ENCODE measurements at places on chromosomes 16 and 17.

GRCh38 chr17:43018932-43019331 is 3.3 kb downstream of the VAT1 start:
- no peak for DNase-seq

DNA sequence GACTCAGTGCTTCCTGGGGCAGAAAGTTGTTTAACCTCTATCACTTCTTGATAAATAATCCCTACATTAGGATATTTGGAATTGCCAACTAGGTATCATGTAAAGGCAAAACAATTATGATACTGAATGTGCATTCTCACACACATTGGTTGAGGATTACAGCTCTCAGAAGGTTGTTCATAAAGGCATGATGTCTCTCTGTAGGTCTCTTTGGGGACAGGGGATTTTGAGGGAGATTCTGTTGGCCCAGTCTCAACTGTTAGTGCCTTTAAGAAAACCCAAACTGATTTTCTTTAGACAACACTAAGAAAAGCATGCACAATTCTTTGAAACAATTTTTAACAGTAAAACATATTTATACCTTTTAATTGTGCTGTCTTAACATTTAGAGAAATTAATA is 56.5 kb downstream of the GNAO1 start:
- DNase-seq = no peak

- no peak for DNase-seq
These were observed 75.9 kb downstream of the PRKCA start for GRCh38 chr17:66378296-66378695.

- no peak for DNase-seq
These were observed 150.9 kb downstream of the HS3ST3B1 start for GRCh38 chr17:14451729-14452191.

DNA sequence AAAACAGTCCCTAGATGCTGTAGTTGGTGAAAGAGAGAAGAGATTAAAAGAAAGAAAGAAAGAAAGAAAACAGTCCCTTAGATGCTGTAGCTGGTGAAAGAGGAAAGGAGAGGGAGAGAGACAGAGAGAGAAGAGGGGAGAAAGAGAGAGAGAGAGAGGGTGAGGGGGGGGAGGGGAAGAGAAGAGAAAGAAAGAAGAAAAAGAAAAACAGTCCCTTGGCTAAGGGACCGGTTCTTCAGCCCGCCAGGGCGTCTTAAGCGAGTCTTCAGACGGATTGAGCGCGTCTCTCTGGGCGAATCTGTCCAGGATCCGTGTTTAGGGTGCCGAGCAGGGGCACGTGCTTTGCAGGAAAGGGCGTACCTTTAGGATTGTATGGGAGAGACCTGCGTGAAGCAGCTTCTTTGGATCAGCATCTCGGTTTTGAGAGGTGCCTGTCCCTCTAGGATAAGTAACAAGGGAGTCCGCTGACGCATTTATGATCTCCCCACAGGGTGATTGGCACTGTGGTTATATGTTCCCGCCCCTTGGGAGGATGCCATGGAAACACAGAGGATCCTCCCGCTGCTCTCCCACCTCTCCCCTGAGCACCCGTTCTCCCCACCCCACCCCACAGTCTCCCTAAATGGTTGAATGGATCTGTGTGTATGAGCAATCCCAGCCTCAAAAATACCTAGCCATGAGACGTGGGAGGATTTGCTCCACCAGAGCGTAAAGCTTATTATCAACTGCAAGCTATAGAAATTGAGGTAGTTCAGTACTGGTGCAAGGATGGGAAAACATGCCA is 16.7 kb downstream of the GNGT2 start:
- no peak for DNase-seq

DNA sequence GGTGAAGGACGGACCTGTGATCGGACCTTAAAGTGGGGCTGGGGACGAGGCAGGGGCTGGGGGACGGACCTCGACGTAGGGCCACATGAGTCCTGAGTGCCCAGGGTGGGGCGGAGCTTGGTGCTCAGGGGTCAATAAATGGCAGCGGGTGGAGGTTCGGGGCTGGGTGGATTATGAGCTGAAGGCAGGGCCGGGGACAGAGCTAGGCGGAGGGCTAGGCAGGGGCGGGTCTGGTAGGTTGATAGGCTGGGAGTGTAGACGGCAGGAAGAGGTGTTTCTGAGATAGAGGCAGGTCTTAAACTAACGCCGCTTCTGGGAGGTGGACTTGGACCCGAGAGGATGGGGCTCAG is 733 bp downstream of the CHRNB1 start:
- no peak for DNase-seq

DNA sequence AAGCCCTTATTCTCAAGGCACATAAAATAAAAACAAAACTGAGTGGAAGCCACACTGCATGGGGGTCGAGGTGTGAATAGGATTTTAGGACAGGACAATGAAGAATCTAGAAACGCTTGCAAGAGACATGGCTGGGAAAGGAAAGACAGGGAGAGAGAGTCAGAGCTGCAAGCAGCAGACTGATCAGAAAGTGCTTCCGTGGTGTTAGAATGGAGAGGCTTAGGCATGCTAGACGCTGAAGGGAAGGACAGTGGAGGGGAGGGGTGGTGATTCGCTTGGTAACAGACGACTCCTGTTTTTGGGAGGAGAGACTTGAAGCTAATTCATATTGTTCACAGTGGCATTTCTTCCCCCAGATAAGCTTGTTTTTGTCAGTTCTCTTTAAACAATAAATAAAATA is 173.5 kb downstream of the AIPL1 start:
- no peak for DNase-seq

GRCh38 chr17:57107498-57108101 is 22.6 kb downstream of the AKAP1 start:
- DNase-seq = no peak

DNA sequence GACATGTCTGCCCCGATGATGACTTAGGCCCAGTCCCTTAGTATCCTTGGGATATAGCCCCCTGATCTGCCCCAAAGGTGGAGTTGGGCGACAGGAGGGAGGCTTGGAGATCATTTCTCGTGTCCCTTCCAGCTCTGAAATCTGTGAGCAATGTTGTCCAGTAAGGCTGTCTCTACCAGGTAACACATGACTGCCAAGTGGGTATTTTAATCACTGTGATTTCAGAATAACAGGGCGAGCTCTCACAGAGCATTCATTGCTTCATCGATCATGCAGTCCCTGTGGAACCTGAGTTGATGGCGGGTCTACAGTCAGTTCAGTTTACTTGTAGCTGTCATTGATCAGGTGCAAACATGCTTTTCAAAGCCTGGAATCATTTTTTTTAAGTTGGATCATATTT is 39.2 kb downstream of the KSR1 start:
- no peak for DNase-seq

GRCh38 chr17:35254107-35254773 is 11.4 kb downstream of the SLFN5 start:
- DNase-seq = no peak

Data from activated CD4-positive, alpha-beta T cell treated with anti-CD3 and anti-CD28 coated beads for 1 hour (primary cell).